ENCODE measurements at places on chromosomes 1 and 21.
A peak's percentile ranks its signal among the peaks of the same experiment; 100 is the strongest.

GRCh38 chr1:37723390-37724078 is 31.2 kb downstream of the CDCA8 start:
- DNase-seq, result no peak

DNA sequence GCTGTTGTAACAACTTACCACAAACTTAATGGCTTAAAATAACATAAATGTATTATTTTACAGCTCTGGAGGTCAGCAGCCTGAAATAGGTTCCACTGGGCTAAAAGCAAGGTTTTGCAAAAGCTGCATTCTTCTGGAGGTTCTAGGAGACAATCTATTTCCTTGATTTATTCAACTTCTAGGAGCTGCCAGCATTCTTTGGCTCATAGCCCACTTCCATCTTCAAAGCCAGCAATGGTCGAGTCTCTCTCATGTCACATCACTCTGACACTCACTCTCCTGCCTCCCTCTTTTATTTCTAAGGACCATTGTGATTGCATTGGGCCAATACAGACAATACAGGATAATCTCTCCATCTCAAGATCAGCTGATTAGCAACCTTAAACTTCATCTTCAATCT is 15.1 kb upstream of the FOXJ3 start:
- no peak for DNase-seq

GRCh38 chr1:103230061-103230460 is 121.7 kb upstream of the COL11A1 start:
- no peak for DNase-seq

DNA sequence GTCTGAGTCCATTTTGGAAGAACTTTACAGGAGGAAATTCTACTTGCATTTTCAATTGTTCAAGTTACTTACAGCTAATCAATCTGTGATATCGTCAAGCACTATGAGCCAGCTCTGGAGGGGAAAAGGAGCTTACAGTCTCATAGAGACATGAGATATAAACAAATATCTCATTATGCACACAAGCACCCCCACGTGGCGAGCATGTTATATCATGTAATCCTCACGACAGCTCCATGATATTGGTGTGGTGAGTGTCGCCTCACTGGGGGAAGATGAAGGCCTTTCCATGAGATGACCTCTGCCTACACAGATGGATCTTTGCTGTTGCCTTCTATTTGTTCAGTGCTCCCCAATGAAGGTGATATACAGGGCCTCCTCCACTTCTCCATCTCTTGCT is 34.6 kb downstream of the TNR start:
- no peak for DNase-seq

DNA sequence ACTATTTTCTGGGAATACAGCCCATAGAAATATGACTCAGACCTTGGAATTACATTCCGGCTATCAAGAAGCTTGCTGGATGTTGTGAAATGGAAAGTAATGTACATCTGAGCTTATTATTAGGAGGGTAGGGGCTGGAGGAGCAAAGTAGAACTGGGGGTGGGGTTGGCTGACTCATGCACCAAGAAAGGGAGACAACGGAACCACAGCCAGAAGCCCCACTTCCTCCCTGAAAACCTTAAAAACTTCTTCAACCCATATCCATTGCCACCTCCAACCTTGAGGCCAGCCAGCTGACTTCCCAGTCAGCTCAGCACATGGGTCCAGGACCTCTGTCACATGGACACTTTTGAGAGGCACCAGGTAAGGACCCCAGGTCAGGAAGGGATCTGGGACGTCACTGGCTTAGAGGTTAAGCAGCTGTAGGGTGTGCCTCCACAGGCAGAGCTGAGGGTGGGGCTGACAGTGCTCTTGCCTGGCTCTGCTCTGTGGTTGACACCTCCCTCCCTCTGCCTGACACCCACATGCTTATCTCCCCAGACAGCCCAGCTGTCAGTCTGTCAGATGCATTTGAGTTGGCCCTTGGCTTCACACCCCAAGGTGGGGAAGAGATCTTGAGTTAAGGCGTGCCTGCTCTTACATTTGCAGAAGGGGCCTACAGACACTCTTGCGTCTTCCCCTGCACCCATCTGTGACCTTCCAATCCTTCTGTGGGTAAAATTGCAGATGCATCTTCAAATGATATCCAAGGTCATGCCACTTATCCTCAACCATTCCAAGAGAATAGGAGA is 5.7 kb upstream of the ZNF683 start:
- peak; percentile 83 for DNase-seq

DNA sequence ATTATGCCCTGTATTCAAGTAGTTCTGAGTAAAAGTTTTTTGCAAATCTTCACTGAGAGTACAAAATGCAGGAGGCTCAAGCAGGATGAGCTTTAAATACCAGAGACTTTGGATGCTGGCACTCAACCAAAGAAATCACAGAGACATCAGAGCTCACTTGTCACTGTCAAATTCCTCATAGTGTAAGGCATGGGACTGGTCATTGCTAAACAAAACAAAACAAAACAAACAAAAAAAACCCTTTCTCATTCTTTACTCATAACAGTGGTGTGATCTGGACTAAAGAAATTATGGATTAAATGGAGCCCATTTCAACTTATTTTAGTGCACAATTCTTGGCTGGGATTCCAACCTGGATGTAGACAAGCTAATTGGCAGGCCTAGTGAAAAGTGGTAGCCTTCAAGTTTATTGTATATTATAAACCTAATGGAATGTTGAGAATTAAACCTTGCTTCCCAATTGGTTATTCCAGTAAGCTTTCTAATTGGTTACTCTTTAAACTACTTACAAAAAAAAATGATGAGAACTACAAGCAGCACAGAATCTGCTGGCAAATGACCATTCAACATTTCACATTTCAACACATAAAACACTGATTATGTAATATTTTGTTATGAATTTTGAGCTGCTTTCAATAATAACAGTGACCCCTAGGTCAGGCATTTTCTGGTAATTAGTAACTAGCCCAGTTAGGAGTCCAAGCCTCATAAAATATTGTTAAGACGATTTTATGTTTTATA is 30.6 kb upstream of the NEK7 start:
- DNase-seq, result no peak

Data from GM18507 (cell line).